ENCODE measurements at places on chromosomes 2 and 18.

GRCh38 chr2:44983836-44984604 lies 25.2 kb downstream of the SIX2 start:
- DNase-seq = no peak

GRCh38 chr2:121771976-121772742 lies 16.7 kb downstream of the TSN start:
- no peak for DNase-seq

DNA sequence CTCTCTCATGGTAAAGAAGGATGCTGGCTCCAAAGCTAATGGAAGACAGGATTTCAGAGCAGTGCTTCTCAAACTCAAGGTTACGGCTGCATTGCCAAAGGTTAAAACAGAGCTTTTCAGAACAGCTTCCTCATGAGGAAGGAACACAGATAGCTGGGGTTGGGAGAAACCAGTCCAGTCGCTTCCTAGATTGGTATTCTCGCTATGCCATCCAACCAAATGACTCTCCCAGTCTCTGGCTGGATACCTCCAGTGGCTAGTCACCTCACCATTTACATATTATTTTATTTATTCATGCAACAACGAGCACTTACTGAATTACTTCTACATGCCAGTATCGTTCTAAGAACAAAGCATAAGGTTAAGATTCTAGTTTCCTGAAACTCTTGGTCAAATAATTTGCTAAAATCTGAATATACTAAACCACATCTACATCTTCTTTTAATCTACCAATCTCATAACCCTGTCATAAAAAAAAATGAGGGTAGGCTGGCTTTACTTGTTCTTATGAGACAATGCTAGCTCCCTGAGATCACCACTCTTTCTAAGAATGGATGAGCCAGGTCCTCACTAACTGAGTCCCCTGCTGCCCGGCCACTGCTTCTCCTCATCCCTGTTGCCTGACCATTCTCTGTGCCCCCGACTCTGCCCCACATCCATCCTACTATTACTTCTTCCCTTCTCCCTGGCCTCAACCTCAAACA lies 20.4 kb downstream of the KDSR start:
- no peak for DNase-seq

- no peak for DNase-seq
Measured at GRCh38 chr2:128289439-128289838, 29.2 kb downstream of the HS6ST1 start.
